Muscle of arm (tissue), 14 donors: ENCODE measurements at places on chromosomes 11 and 22.

- DNase-seq = no peak
Measured at GRCh38 chr22:49767355-49768062, 60.2 kb downstream of the BRD1 start.

DNA sequence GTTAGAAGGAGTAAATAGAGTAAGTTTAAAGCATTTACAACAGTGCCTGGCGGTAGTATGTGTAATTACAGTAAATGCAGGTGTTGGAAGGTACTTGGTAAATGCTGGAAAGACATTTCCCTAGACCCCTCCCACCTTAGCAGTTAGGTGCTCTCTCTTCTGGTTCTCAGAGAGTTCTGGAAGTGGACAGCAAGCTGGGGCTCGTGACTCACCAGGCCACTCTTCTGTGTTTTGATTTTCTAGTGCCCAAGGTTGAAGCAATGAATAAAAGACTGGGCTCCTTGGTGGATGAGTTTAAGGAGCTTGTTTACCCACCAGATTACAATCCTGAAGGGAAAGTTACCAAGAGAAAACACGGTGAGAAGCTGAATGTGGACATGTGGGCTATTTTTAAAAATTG is 27.6 kb downstream of the SNU13 start:
- no peak for DNase-seq

DNA sequence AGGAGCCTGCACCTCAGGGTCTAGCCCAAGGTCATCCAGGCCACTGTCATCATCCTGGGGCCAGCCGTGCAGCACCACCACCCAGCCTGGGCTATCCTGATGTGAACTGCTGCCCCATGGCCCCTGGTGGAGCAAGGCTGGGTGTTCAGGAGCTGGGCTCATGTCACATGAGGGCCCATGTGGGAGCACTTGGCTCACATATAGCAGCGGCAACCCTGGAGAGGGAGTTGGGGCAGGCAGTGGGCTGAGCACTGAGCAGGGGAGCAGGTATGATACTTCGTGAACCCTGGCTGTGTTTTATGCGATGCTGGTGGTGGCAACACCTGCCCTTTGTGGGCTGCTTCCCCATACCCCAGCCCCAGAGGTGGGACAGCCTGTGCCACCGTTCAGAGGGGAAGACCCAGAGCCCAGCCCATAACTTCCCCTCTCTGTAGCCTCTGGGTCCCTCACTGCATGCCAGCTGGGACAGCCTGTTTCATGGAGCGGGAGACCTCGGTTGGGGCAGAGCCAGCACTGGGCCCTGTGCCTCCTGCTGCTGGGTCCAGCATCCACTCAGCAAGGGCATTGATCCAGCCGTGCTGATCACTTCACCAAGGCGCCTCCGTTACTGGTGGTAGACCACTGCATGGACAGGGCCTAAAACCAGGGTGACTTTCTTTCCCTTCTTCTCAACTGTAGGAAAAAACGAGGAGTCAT is 62.5 kb upstream of the SUSD2 start:
- peak; percentile 34 for DNase-seq

DNA sequence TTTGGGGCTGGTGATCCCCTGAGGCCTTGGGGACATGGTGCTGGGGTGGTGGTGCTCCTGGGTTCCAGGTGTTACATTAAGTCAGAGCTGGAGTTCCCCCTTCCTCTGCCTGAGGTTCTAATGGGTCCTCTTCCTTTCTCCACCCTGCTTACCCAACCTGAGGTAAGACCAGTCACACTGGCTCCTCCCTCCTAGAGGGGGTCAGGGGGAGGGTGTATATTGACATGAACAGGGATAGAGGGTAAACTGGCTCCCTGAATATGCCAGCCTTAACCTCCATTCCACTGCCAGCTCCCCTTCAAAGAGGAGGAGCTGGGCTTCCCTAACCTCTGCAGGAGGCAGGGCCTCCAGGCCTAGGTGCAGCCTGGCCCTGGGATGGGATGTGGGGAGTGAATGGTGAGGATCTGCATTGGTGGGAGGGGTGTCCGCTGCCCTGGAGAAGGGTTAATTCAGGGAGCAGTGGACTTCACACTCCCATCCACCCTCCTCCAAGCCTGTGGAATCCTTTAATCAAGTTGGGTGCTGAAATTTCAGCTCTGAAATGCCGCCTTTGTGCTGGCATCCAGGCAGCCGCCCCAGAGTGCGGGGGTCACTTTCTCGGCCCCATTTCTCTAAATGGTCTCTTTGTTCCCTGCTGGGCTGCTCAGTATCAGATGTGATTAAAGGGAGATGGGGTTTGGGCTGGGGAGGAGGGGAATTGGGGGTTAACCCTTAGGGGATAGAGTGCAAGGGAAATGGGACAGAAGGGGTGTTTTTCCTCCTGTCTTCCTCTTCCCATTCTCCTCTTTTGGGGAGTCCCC is 15.2 kb downstream of the POLR2F start:
- DNase-seq = no peak

DNA sequence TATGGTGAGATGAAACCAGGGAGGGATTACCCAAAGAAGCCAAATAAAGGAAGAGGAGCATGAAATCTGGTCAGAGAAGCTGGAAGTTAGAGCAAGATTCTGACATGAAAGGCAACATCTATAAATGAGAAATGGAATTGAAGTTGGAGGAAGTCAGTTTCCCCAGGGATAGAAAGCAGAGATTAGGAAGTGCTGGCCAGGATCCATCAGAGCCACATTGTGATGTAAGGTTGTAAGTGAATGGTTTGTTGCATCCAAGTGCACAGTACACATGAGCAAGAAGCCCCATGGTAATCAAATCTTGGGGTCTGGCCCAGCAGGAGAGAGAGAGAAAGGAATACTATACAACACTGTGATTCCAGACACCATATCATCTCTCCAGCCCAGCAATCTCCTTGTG is 6.6 kb upstream of the NLRP10 start:
- no peak for DNase-seq

DNA sequence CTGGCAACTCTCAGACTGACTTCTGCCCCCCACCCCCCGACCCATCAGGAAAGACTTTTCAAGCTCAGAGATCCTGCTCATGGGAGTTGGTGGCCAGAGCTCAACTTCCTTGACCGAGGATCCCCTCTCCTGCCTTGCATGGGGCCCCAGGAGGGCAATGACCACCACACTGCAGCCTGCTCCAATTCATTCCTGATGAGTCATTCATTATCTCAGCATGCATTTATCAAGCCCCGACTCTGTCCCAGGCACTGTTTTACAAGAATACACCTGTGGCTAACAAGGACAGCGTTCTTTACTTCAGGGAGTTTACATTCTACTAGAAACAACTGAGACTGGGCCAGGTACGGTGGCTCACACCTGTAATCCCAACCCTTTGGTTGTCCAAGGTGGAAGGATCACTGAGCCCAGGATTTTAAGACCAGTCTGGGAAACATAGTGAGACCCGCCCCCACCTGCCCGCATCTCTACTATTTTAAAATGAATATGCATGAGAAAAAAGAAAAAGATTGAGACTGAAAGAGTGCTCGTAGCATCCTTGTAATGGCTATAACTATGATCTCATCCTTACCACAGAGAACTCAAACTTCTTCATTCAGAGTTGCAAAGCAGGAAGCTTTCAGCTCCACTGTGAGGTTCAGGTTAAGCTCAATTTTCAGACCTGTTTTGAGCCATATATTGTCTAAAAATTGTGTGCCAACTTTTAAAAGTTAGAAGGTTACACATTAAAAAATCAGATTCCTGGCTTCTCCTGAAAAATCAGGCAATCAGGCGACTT is 60.4 kb downstream of the FEZ1 start:
- no peak for DNase-seq

DNA sequence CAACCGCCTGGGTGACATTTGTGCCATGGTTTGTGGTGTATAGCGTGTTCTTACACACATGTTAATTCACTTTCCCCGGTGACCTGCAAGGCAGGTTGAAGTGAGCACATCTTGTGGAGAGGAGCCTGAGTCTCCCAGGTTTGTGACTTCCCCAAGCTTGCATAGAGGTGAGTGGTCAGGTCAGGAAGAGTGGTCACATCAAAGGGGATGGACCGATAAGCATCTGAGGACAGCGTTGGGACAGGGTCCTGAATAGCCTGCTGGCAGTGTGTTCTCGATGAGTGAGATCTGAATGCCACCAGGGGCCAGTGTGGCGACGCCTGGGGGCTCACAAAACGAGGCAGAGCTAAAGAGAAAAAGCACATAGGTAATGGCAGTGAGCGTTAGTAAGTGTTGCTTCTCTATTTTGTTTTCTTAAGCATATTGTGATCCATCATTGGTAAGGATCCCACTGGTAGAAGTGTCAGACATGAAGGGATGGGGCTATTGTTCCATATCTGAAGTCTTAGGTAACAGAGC is 154.6 kb downstream of the GRIK4 start:
- DNase-seq = no peak

DNA sequence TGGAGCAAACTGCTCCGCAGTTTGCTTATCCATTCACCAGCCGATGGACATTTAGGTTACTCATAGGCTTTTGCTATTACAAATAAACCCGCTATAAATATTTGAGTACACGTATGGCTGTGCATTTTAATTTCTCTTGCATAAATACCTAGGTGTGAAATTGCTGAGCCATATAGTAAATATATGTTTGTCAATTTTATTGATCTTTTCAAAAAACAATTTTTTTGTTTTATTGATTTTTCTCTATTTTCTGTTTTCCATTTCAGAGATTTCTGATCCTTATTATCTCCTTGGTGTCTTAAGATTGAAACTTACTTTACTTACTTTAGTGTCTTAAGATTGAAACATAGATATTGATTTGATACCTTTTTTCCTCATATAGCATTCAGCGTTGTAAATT is 4.5 kb downstream of the ZNF74 start:
- no peak for DNase-seq

DNA sequence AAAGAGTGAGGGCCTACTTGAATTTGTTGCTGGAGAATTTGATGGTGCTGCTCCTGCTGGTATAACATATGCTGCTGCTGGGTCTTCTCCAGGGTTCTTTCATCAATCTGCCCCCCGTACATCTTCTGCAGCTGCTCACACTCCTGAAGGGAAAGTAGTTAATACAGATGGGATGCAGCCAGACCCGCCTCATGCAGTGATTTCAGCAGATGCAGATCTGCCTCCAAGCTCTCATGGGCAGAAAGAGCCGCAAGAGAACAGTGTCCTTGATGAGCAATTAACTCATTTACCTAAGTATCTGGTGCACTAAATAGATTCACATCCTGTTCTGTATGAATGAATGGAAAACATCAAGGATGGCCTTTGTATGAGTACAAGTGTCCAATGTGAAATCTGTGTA is 24.8 kb upstream of the APOA1 start:
- no peak for DNase-seq

- DNase-seq = no peak
Measured at GRCh38 chr11:130629039-130629438, 180.6 kb downstream of the ADAMTS15 start.

DNA sequence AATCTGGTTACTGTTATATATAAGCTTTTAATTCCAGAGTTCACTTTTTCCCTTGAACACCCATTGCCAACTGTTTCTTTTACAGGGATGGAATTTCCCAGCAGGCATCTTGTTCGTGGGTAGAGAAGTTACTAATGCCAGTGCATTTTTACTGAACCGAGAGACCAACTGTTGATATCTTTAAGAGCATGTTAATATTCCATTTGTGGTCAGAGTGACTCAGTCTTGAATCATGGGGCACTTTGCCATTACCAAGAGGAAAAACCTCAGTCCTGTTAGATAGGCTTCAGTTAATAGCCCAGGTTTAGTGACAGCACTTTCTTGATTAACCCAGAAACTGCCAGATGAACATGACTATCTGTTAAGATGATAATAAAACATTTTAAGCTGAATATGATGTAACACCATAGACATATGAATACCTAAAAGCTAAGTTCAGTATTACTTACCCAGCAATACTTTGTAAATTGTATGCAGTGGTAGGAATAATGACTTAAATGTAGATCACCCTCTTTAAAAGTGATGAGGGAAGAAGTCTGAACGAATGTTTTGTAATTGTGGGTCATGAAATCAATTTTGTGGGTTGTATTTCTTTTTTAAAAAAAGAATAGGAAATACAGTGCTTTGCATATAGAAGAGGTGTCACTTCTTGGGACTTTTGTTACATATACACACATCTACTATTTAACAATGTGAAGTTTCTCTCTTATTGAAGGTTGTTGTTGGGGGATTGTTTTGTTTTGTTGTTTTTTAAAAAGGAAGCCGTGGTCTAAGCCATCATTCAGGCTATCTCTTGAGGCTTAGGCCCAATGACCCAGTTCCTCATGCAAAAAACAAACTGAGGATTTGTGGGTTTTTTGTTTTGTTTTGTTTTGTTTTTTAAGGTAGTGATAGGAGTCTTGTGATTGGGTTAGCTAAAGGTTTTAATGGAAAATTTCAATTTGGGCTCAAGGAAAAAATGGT is 79.2 kb upstream of the GRIK4 start:
- DNase-seq = peak; percentile 18

- DNase-seq = peak; percentile 34
Measured at GRCh38 chr11:19868281-19868821, 155.7 kb downstream of the NAV2 start.

DNA sequence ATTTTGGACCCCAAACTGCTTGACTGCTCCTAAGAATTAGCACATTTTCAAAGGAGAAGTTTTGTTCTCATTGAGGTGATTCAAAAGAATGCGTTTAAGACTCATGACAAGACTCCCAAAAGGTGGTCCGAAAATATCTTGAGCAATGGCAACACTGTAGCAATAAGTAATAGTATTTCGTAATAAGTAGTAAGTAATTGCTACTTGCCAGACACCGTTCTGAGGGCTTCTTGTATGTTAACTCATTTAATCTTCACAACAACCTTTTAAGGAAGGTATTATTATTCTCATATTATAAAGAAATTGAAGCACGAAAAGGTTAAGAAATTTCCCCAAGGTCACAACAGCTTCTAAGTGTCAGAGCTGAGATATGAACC is 184.0 kb upstream of the SORL1-AS1 start:
- no peak for DNase-seq

DNA sequence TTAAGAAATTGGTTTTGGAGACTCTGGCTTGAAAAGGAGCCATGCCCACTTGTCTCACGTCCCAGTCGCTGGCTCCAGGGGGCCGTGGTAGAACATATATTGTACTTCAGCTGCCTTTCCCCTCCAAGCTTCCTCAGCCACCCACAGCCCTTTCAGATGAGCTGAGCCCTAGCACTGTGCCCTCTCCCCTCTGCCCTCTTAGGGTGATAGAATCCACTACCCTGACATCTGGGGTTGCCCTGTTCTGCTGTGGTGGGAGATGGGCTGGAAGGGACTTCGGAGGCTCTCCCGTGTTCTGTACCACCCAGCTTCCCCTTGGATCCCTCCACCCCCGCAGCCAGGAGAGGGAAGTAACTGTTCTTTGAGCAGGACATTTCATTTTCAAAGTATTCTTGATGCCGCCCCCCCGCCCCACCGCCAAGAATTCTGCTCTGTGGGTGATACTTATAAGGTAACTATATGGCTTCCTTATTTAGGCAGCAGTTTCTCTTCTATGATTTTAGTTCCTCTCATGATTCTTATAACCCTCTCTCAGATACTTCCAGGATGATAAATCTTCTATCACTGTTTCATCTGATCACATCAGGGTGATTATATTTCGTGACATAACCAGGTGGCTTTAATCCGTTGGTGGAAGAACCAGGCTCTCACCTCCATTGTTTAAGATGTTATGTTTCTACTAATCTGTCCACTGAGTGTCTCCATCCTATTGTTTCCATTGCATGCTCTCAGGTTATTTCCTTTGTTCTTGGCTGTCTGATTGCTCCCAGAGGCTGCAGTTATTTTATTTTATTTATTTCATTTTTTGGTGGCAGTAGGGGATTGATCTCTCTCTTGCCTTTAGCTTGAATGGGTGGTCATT is 24.1 kb downstream of the ZBTB16 start:
- DNase-seq = no peak
